ENCODE measurements at places on chromosomes 5 and 9. TPM values are rescaled to one million over a fixed set of nuclear protein-coding genes. Genes with fewer than 3 reads are reported as not detected.

CDH9 gene
- polyA plus RNA-seq, result 12.7 TPM

EIF4EBP3 gene
- 9.8 TPM for polyA plus RNA-seq

HRH2 gene
- 3.2 TPM for polyA plus RNA-seq

ZNF883 gene
- 10.1 TPM for polyA plus RNA-seq

SLC4A9 gene
- 28.6 TPM for polyA plus RNA-seq

CAMK2A gene
- 2.5 TPM for polyA plus RNA-seq

GFI1B gene
- 0.92 TPM for polyA plus RNA-seq

BTNL9 gene
- polyA plus RNA-seq, result 8.0 TPM

B4GALT1 gene
- polyA plus RNA-seq, result 115 TPM

SPATA31D4 gene
- polyA plus RNA-seq, result not detected

EXOSC2 gene
- 41.9 TPM for polyA plus RNA-seq

IL4 gene
- polyA plus RNA-seq, result not detected

MCC gene
- polyA plus RNA-seq, result 32.1 TPM

GSN gene
- 171 TPM for polyA plus RNA-seq

JADE2 gene
- polyA plus RNA-seq, result 9.7 TPM

SLC34A1 gene
- polyA plus RNA-seq, result 157 TPM

INSL4 gene
- not detected for polyA plus RNA-seq

CDH12 gene
- polyA plus RNA-seq, result 7.4 TPM

SIT1 gene
- 0.29 TPM for polyA plus RNA-seq

GPR151 gene
- polyA plus RNA-seq, result not detected

TAS2R1 gene
- not detected for polyA plus RNA-seq

SLC1A3 gene
- polyA plus RNA-seq, result 3.5 TPM

TRPM3 gene
- polyA plus RNA-seq, result 15.9 TPM

IFT74 gene
- polyA plus RNA-seq, result 41.9 TPM

PTAR1 gene
- 57.5 TPM for polyA plus RNA-seq

C5orf63 gene
- polyA plus RNA-seq, result 13.3 TPM

PCA3 gene
- polyA plus RNA-seq, result 0.40 TPM

FUBP3 gene
- polyA plus RNA-seq, result 77.5 TPM

SOWAHA gene
- 4.2 TPM for polyA plus RNA-seq

RC3H2 gene
- 40.5 TPM for polyA plus RNA-seq

SPINK4 gene
- polyA plus RNA-seq, result not detected

FAM120AOS gene
- 69.4 TPM for polyA plus RNA-seq

STPG3 gene
- polyA plus RNA-seq, result 1.1 TPM

GLRA1 gene
- polyA plus RNA-seq, result not detected

C5 gene
- 17.5 TPM for polyA plus RNA-seq
